ENCODE measurements at places on chromosomes 5 and 9.
A peak's percentile ranks its signal among the peaks of the same experiment; 100 is the strongest.

- DNase-seq: no peak
Measured at GRCh38 chr9:90343366-90343765, 299.3 kb downstream of the DIRAS2 start.

DNA sequence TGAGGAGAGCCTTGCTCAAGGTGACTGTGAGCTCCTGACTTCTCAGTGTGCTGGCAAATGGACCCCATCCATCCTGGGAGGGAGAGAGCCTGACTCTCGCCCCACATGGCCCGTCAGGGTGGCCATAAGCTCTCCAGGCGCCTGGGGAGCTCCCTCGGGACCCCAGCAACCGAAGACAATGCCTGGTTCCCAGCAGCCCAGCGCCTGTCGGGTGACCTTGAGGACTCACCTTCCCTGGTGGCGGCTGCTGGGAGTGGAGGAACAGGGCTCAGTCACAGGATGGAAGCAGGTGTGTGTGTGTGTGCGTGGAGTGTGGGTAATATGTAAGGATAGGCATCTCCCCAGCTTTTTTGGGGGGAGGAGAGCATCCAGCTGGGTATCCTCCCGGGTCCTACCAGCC, 190.3 kb downstream of the MELK start:
- no peak for DNase-seq

GRCh38 chr9:21357479-21358460, 7.1 kb upstream of the IFNA6 start:
- DNase-seq: peak; percentile 74

- no peak for DNase-seq
Measured at GRCh38 chr5:167451076-167451475, 840.4 kb upstream of the WWC1 start.

GRCh38 chr5:82593481-82593880, 315.3 kb upstream of the RPS23 start:
- DNase-seq: no peak

- peak; percentile 73 for DNase-seq
Measured at GRCh38 chr5:14492331-14492964, 89.1 kb upstream of the OTULINL start.

GRCh38 chr5:126449751-126450271, 26.6 kb downstream of the GRAMD2B start:
- peak; percentile 48 for DNase-seq

GRCh38 chr5:157068785-157069184, 9.9 kb upstream of the HAVCR1 start:
- DNase-seq: no peak

DNA sequence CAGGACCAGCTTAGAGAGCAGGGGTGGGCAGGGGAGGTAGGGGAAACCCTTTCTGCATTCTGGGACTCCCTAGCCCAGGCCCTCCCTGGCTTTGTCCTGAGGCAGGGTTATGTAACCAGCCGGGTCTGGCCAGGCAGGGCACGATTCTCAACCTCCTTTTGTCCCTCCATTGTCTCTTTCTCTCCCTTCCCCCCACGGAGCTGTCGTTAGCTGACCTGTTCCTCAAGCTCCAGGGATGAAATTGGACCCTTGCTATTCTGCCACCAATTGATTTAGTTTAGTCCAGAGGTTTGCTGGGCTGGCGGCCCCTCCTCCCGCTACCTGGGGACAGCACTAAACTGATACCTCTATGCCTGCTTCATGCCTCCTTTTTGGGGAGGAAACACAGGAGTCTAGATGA, 9.4 kb upstream of the NDST1 start:
- DNase-seq: no peak

DNA sequence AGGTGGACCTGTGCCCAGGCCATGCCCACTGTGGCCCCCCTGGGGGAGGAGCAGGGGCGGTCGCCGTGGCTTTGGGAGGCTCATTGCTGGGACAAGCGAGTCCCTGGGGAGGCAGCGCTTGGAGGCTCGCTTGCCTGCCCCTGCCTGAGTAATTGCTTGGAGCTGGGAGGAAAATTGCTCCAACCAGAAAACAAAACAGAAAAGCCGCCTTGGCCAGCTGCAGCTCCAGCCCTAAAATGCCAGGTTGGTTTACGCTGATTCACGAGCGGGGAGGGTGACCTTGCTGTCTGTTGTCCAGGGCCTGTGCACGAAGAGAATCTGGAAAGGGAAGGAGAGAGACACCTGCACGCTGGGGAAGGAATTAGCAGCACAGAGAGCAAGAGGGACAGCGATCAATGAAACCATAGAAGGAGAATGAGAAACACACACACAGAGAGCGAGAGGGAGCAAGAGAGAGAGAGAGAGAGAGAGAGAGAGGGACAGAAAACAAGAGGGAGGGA, 25.3 kb downstream of the NTNG2 start:
- no peak for DNase-seq

DNA sequence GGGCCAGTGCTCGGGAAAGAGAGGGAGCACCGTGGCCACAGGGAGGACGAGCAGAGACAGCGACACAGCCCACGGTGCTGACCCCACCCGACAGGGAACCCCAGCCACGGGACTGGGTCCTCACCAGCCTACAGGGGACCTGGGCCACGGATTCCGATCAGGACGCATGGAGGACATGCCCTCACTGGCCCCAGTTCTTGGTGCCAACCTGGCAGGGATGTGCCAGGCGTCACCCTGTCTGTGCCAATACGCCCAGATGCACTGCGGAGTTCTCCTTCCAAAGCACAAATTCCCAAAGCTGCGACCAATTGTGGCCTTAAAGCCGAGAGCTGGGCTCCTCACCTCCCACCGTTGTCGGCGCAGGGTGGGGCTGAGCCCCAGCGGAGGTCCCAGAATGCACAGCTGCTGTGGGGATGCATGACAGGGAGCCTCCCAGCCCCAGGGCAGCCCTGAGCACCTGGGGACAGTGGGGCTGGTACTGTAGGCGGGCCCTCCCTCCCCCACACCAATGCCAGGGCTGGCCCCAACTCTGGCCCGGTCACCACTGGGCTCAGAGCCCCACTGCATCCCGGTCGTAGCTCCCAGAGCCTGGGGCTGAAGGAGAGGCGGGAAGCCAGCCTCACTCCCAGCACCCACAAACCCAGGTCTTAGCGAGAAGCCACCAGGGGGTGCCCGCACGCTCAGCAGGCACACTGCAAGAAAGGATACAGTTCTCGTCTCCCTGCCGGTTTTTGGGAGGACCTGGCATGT, 44.2 kb downstream of the NKD2 start:
- DNase-seq: no peak

DNA sequence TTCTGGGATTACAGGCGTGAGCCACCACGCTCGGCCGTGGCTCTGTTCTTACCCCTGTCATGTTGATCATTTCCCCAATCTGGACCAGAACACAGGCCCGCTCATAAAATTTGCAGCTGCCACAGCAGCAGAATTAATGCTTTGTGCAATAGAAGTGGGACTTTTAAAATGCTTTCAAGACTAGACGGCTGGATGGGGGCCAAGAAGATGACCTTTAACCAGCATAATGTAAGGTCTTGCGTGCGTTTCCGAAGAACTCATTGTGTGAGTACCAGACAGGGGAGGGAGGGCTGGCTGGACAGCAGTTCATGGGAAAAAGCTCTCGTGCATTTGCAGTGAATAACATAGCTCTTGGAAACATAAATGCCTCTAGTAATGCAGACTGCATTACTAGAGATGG, 3.5 kb upstream of the WDR38 start:
- no peak for DNase-seq

- no peak for DNase-seq
Measured at GRCh38 chr5:153299891-153300290, 190.6 kb upstream of the GRIA1 start.

DNA sequence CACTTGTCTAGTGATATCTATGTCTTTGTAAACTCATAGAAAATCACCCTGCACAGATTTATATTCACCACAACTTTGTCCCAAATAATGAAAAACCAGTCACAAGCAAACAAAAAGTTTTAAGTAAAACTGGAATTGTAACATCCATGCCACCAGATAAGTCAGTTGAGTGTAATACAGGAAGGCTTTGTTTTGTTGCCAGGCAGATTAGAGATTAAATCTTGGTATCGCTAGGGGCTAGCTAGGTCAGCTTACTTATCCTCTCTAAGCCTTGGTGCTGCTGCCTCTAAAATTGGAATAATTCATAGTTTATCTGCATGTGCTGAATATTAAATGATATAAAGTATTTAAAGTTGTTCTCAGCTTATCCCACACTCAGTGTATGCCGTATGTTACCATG, 1062.5 kb downstream of the CDH9 start:
- no peak for DNase-seq

GRCh38 chr5:167426501-167426900, 864.9 kb upstream of the WWC1 start:
- DNase-seq: no peak

DNA sequence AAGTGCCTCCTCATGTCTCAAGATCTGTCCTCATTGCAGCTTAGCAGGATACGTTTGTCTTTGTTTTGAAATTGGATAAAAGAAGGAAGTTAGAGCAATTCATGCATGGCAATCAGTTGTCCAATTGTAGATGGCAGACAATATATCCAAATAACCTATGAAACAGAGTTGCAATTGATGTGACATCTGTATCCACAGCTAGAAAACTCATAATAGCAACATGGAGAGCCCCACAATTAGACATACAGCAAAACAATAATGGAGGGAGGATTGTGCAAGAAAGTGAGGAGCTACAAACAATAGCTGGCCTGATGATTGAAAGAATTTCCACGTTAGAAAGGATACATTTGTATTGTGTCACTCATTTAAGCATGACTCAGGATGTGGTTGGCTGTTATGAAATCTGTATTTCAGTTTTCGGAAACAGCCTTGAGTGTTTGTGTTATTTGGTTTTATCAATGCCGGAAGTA, 132.0 kb downstream of the FAM174A start:
- DNase-seq: peak; percentile 83

DNA sequence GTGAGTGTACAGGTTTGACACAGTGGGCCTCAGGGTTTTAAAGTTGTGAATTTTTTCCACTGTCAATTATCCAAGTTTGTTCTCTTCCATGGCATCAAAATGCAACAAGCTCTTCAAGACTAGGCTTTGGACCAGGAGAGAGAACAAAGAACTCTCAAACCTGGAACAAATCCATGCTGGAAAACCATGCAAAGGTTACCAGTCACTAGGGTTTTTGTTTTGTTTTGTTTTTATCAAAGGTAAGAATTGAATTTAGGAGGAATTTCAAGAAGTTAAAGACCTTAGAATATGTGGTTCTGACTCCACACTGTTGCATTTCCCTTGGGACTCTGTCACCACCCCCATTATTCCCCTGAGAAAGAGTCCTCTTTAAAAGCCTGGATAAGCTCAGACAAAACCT, 191.1 kb upstream of the PIK3R1 start:
- no peak for DNase-seq

DNA sequence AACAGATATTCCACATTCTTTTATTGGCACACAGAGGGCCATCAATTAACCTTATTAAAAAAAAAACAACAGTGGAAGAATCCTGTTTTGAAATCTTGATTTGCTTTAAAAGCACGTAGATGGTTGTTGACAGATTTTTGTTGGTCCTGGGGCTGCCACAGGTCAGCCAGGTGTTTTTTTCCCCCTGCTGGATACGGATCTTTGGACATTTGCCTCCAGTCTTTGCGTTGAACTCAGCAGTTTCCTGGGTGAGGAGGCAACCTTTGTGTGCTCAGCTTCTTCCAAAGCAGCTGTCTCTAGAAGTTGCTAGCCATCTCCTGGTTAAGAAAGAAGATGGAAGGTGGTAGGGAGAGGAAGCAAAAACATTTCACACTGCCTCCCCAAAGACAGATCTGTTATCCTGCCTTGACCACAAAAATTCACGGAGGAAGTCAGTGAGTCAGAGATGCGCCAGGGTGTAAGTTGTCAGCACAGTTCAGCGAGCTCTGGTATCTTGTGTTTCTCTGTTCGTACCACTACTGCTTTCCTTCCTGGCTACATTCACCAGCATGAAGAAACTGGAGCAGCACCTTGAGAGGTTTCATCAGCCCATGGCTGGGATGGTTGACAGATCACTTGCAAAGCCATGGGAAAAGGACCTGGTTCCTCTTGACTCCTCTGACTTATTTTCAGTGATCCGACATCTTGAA, 207.3 kb downstream of the ARHGAP26 start:
- peak; percentile 83 for DNase-seq

DNA sequence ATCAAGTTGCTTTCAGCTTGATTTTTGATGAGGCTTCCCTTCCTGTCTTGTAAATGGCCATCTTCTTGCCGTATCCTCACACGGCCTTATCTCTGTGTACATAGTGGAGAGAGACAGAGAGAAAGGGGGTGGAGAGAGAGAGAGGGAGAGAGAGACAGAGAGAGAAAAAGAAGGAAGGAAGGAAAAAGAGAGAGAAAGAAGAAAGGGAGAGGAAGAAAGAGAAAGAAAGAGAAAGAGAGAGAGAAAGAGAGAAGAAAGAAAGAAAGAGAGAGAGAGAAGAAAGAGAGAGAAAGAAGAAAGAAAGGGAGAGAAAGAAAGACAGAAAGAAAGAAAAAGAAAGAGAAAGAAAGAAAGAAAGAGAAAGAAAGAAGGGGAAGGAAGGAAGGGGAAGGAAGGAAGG, 46.6 kb downstream of the ITGA1 start:
- no peak for DNase-seq

DNA sequence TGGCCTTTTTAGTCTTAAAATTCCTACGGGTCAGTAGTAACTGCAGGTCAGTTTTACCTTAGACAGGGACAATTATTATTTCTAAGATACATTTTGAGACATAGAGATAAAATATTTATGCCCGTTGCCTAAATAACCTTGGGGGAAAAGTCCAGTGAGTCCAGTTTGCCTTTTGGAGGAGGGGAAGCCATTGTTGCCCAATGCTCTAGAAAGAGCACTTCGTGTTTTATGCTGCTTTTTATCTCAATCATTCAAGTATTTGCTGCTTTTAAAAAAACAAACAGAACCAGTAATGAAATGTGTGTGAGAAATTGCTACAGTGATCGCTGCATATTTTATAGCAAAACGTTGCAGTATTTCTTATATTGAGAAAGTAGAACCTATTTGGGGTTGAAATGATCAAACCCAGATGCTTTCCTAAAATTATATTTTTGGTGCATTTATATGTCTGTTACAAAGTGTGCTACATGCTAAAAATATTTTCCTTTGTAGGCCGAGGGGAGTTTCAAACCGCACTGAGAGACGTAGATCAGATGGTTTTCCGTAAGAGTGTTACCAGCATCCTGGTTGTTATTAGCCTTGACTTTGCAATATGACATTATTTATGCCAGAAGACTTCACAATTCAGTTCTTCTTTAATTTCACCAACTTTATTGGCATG, 266.8 kb downstream of the AOPEP start:
- no peak for DNase-seq

DNA sequence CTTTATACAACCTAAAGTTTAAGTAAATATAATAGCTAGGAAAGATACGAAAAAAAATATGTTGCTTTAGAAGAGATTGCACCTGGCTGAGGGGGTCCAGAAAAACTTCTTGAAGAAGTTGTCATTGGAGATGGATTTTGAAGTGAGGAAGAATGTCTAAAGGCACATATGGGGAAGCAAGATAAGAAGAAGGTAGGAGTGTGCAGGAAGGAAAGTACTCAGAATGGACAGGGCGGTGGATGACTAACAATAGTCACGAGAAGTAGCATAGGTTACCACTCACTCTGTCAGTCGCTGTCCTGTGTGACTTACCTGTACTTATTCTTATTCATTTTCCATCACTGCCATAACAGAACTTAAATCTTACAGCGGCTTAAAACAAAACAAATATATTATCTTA, 251.6 kb downstream of the GRIA1 start:
- DNase-seq: no peak

- no peak for DNase-seq
Measured at GRCh38 chr5:163789870-163790269, 284.5 kb downstream of the MAT2B start.

GRCh38 chr9:130199605-130200004, 27.4 kb downstream of the NCS1 start:
- no peak for DNase-seq

GRCh38 chr5:61625681-61626621, 293.9 kb downstream of the ZSWIM6 start:
- peak; percentile 59 for DNase-seq
